ENCODE measurements at places on chromosomes 2 and 18. TPM values are rescaled to one million over a fixed set of nuclear protein-coding genes. Genes with fewer than 3 reads are reported as not detected.

TRABD2A gene
- 1.7 TPM for total RNA-seq

DNA sequence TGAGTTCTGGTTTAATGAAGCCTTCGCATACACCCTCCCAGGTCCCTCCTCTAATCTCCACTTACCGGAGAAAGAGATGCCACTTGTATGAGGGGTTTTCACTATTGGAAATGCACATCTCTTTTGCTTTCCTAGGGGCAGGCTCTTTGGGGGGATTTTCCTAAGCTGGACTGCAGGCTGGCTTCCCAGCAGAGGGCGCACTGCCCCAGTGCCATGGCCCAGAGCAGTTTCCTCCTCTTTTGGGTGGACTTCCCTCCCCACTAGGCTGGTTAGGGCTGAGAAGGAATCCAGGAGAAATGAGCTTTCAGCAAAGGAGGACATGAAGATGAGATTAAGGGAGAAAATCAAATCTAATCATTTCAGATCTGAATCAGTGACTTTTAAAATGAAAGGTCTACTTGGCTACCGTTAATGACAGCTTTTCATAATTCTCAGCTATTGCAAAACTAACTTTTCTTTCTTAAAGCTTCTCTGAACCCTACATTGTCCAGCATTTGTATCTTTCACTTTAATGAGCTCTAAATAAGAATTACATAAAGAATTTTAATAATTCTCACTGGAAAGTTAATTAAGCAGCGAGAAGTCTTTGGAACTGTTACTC is 784.1 kb upstream of the FANCL start:
- DNase-seq: no peak

GRCh38 chr2:6909431-6910385 is 7.5 kb upstream of the RNF144A start:
- no peak for DNase-seq

- no peak for DNase-seq
These were observed 228.2 kb downstream of the DOK6 start for GRCh38 chr18:69628774-69629359.

KCTD1 gene
- total RNA-seq: 35.1 TPM

DNA sequence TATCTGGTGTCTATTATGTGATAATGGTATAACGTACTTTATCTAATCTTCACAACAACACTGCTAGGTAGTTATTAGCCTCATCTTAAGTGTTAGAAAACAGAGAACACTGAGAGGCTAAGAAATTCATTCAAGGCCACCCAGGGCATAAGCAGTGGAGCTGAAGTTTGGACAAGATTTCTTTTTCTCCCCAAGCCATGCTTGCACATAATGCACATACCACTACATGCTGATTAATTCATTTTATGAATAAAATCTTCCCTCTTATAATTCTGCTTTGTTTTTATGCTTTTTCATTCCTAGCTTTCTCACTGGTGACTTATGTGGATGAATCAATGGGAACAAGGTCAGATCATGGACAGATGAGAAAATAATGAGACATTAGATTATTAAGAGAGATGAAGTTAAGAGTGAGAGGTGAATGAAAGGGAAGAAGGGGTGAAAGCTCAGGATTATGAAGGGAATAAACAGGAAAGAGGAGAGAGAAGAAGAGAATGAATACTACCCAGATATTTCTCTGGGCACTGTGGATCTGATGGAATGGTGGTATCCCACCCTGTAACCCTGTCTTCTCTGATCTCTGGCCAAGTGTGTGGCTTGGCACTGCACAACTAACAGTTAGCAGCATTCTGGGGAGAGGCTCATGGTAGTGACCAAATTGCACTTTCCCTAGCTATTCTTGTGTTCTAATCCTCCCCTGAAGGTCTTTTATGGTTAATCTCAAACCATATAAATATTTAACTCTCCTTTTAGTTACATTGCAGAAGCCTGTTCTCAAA is 17.7 kb upstream of the GALNT3 start:
- DNase-seq: no peak

DNA sequence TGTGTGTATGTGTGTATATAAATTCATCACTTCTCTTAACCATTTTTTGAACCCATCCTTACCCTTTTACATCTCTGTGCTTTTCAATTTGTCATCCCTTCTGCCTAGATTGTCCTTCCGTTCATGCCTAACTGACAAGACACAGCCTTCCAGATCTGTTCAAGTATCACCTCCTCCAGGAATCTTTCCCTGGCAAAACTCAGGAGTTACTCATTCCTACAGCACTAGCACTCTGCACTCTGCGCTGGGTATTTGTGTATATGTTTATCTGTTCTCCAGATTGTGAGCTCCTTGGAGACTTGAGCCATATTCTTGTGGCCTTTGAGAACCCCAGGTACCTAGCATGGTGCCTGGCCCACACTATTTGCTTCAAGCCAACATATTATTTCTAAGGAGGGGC is 26.8 kb upstream of the ASXL2 start:
- no peak for DNase-seq

UGT1A4 gene
- not detected for total RNA-seq

DNA sequence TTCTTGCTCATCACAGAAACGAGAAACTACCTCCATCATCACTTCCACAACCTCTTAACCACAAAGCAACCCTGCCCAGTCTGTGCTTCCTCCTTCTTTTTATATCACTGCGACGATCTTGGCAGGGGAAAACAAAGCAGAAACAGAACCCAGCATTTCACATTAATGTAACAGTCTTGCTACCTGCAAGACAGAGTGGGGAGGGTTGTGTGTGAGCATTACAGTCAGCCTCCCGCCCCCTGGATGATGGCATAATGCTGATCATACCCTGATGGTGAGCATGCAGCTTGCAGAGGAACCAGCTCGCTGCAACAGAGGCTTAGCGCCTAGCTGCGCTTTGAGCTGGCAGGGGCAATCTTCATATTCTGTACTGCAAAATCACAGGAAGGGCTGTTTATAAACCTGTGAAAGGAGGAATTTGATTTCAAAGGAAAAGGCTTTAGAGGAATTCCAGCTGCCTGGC is 376.1 kb downstream of the IRS1 start:
- no peak for DNase-seq

PSD4 gene
- 2.4 TPM for total RNA-seq

GBX2 gene
- not detected for total RNA-seq

DCC gene
- total RNA-seq: not detected

GRCh38 chr2:213863541-213863940 is 547.3 kb upstream of the VWC2L start:
- no peak for DNase-seq

DNA sequence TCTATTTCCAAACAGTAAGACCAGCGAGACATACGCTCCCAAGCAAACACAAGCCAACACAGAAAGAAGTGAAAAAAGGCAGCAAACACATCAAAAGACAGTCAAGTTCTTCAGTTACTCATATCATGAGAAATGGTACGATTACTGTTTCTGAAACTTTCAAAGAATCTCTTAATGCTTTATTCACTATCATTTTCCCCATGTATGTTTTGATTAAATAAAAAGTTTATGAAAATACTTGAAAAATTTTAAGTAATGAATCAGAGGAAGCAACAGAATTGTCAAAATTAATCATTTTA is 114.9 kb downstream of the HDAC4 start:
- DNase-seq: no peak

- no peak for DNase-seq
These were observed 7.2 kb downstream of the LIMS1 start for GRCh38 chr2:108541451-108541850.

DNA sequence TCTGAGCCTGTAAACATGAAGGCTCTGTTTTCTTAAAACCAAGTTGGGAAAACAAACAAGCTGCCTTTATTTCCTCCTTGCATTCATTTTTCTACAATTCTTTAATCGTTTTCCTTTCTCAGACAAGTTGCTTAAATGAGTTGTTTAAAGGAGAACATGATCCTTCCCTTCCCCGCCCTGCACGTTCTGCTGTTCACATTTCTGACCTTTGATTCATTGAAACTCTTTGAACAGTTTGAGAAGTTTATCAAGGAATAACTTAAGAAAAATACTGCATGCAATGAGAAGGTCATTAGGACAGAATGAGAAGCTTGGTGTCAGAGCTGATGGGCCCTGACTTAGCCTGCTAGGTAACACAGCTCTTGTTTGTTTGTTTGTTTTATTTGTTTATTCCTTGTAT is 181.6 kb downstream of the PARD3B start:
- DNase-seq: no peak

ANKRD30B gene
- not detected for total RNA-seq

ZAP70 gene
- total RNA-seq: 1.4 TPM

HOXD11 gene
- total RNA-seq: not detected

- peak; percentile 34 for DNase-seq
These were observed 251.2 kb upstream of the RAB6C start for GRCh38 chr2:129728035-129728972.

- DNase-seq: no peak
These were observed 9.8 kb downstream of the CD302 start for GRCh38 chr2:159788253-159788652.

ANKMY1 gene
- total RNA-seq: 7.9 TPM

DNA sequence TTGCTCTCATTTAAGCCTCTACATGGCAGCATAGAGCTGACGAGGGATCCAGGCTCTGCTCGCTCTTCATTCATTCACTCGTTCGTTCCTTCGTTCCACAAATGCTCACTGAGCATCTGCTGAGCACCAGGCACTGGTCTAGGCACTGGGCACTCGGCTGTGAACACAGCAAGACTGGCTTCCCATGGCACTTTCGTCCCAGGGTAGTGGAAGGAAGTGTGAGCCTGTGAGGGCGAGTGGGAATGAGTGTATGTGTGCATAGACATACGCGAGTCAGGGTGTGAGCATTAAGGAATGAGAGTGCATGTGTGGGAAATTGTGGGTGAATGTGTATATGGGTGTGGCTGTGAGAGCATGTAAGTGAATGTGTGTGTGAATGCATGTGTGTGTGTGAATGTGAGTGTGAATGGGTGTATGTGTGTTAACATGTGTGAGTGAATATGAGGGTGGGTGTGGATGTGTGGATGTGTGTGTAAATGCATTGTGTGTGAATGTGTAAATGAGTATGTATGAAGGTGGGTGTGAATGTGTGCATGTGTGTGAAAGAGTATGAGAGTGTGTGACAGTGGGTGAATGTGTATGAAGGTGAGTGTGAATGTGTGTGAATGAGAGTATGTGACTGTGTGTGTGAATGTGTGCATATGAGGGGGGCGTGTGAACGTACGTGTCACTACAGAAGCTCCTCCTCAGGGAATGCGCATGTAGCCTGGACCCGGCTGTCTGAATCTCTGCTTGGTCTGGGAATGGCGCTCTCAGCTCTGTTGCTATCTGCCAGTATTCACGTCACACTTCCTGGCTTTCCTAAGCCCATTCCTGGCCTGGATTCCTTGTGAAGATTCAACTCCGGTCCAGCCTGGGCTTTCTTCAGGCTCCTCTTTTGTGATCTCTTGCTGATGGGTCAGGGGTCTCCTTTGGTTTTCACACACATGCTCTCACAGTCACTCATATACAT is 28.8 kb downstream of the SNORC start:
- DNase-seq: no peak

DNA sequence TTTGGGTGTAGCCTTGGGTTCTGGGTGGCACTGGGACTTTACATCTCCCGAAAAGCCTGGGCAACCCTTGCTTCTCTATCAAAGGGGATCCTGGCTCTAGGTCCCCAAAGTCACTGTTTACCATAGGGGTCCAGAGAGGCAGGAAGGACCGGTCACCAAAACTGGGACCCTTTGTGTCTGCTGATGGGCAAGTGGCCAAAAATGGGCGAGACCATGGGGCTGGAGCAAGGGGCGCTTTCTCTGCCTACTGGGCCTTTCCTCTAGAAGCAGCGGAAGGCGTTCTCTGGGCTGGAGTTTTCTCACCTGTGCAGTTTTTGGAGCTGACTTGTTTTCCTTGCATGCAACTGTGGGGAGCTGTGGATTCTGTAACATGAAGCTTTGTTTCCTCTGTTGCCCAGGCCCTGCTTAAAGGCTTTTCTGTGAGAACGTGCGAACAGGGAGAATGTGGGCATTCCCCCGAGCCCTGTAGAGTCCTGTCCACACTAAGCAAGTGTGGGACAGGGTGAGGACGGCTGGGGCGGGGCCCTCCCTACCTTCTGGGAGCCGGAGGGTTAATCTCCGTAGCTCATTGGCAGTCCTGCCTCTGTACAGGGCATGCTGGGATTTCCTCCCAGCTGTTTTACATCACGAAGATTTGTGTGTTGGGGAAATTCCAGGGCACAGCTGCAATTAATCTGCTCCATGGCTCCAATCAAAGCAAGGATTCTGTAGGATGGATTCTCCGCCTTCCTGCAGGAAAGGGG is 50.2 kb downstream of the TGOLN2 start:
- DNase-seq: no peak

GRCh38 chr18:69400253-69400975 is at the start of gene DOK6:
DOK6 (plus strand) TSS chr18:69400888.
- DNase-seq: peak; percentile 74

CSRNP3 gene
- total RNA-seq: 4.5 TPM

- DNase-seq: no peak
These were observed 110.6 kb downstream of the PLEKHM3 start for GRCh38 chr2:207914716-207915115.

ARHGEF4 gene
- 3.5 TPM for total RNA-seq

GRCh38 chr2:120576509-120577474 is 158.9 kb upstream of the GLI2 start:
- DNase-seq: no peak

GRCh38 chr2:42498497-42498896 is 4.7 kb upstream of the KCNG3 start:
- DNase-seq: no peak

GRCh38 chr18:58276789-58277739 is 233.0 kb downstream of the NEDD4L start:
- DNase-seq: no peak

CNNM4 gene
- 22.1 TPM for total RNA-seq

ZNF638 gene
- 73.9 TPM for total RNA-seq

DNA sequence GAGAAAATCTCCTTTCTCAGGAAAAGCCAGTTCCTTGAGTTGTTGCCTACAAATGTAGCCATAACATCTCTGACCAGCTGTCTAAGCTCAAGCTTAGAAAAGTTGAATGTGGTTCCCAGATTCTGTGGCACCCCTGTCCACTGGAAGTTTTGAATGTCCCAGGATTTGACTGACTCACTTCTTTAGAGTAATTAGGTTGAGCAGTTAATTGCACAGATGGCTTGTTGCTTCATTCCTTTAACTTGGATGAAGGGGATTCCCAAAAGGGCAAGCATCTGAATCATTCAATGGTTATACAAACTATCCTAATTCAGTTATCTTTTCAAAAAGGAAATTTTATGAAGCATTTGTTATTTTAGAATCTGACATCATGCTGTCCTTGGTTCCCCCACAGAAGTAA is 374.7 kb downstream of the LNPK start:
- DNase-seq: no peak

GLI2 gene
- 3.5 TPM for total RNA-seq

LTBP1 gene
- 291 TPM for total RNA-seq

DNA sequence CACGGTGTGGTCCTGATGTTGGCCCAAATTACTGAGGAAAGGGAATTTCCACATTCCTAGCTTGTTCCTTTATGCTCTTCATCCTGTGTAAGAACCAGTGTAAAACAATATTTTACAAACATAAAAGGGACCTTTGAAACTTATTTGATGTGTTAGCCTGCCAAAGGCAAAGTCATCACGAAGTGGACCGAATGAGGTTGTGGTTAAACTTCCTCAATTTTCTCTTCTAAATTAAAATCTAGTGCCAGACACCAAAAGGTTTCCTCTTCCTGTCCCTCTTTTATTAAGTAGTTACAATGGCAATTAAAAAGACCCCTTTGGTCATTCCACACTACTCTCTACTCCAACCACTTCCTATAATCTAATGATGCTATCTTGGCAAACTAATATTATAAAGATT is 279.8 kb downstream of the AFF3 start:
- DNase-seq: no peak

All from right atrium auricular region (tissue), 2 donors.